ENCODE measurements at places on chromosomes 1 and 21.

DNA sequence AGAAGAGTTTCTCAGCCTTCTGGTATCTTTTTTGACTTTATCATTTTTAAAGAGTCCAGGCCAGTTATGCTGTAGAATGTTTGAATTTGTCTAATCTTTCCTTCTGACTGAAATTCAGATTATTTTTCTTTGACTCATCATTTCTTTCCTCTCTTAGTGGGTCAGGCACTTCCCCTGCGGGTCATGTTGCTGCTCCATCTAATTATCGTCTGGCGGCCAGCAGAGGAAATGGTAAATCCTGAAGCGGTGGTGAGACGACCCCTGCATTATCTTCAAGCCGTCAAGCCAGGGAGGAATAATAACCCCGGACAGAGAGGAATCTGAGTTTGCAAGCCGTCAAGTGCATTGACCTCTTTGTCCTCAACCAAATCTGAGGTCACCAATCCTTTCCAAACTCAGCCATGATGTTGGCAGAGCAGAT, 102.1 kb downstream of the ADSS2 start:
- no peak for DNase-seq

DNA sequence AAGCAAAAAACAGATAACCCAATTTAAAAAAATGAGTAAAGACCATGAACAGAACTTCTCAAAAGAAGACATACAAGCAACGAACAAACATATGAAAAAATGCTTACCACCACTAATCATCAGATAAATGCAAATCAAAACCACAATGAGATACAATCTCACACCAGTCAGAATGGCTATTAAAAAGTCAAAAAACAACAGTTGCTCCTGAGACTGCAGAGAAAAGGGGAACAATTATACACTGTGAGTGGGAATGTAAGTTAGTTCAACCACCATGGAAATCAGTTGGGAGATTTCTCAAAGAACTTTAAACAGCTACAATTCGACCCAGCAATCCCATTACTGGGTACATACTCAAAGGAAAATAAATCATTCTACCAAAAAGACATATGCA, 131.6 kb downstream of the PTGER3 start:
- no peak for DNase-seq

GRCh38 chr1:243213045-243213787, 41.9 kb downstream of the CEP170 start:
- DNase-seq, result no peak

- DNase-seq, result no peak
Observed at GRCh38 chr1:42128964-42129363, 24.2 kb upstream of the GUCA2B start.

All from stimulated activated CD8-positive, alpha-beta memory T cell treated with anti-CD3 and anti-CD28 coated beads, Interleukin-7, amount 100 ng/mL, for 24 hours (primary cell).